ENCODE measurements at places on chromosomes 6 and 20.
A peak's percentile ranks its signal among the peaks of the same experiment; 100 is the strongest.

DNA sequence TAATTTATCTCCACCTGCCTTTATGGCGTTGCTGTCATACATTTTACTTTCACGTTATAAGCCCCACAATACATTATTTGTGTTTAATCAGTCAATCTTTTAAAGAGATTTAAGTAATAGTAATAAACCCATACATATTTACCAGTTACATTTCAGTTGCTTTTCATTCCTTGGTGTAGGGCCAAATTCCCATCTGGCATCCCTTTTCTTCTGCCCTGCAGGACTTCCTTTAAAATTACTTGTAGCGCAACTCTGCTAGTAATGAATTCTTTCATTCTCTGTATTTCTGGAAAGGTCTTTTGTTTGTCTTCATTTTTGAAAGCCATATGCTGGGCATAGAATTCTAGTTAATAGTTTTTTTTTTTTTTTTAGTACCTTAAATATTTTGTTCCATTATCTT, 24.9 kb downstream of the ZNF334 start:
- DNase-seq = no peak

GRCh38 chr6:89610149-89610642, 28.4 kb downstream of the LYRM2 start:
- peak; percentile 90 for DNase-seq

GRCh38 chr6:135819665-135820064, 31.8 kb upstream of the PDE7B start:
- no peak for DNase-seq

DNA sequence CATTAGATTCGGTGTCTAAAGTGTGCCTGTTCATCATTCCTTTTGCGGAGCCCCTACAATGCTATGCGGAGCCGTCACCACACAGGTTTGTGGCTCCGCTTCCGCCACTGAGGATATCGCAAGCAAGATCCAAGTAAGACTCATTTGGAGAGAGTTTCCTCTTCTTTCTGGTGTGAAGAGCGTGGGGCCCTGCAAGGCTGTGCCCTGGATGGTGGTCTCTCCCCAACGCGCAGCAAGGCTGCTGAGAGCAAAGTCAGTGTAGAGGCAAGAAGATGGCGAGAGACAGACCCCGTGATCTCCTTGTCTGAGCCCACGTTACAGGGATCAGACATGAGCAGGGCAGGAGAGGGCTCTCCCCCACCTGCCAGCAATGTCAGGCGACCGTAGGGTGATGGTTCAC, 96.3 kb upstream of the AFDN start:
- no peak for DNase-seq

DNA sequence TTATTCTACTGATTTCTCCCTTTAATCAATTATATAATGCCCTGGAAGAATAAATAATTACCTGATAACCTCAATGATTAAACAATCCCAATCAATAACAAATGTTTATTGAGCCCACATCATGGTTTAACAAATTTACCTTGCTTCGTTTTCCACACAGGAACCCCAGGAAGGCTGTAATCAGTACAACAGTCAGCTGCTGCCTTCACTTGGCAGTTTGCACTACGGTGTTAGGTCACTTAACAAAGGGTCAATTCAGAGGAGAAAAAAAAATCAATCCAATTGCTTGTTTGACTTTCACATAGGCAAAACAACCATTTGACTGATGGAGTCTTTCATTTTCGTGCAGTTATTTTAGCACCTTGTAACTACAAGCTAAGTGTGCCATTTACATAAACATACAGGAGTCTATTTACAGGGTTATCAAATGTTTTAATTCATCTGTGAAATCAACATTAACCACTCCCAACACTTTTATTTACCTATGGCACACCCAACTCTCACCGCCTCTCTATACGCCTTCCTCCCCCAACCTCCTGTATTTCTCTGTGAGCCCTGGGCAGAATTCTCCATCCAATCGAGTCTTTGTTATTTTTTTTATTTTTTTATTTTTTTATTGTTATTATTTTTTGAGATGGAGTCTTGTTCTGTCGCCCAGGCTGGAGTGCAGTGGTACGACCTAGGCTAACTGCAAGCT, 140.4 kb upstream of the TAB2 start:
- DNase-seq = no peak

- no peak for DNase-seq
These were observed 26.9 kb downstream of the AKIRIN2 start for GRCh38 chr6:87675004-87675681.

DNA sequence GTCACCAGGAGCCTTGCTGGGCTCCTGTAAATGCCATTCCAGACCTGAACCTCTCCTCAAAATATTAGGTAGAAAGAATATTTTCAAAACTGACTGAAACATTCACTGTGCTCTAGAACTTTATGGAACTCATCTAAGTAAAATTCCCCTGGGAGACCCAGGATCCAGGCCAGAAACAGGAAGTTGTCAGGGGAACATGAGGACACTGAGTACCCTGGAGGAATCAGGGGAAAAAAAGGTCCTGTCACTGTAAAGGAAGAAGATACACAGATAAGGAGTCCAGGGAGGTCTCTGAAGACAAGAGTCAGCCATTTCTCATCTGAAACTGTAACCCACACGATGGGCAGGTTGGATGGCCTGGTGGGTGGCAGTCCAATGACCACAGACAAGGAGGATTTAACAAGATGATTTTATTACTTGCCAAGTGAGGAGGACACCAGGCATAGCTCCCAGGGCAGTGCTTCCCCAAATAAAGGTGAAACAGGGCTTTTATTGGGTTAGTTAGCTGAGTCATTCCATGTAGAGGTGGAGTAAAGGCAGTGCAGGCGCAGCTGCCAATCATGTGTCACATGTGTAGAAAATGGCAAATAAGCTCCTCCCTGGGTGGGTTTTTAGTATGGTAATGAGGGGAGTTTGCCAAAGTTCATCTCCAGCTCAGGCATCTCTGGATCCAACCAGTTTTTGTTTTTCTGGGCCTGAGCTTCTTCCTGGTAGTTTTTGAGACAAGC, 138.5 kb downstream of the RCAN2 start:
- no peak for DNase-seq

GRCh38 chr6:169185011-169185521, 68.6 kb downstream of the THBS2 start:
- DNase-seq = no peak

- no peak for DNase-seq
These were observed 401.6 kb upstream of the RUNX2 start for GRCh38 chr6:44926556-44926955.

- peak; percentile 95 for DNase-seq
These were observed at the start of gene PRR3 for GRCh38 chr6:30556906-30557682. TSS of gene PRR3 (plus strand) at chr6:30557295. CDS start at chr6:30557345, 50 bp downstream.

DNA sequence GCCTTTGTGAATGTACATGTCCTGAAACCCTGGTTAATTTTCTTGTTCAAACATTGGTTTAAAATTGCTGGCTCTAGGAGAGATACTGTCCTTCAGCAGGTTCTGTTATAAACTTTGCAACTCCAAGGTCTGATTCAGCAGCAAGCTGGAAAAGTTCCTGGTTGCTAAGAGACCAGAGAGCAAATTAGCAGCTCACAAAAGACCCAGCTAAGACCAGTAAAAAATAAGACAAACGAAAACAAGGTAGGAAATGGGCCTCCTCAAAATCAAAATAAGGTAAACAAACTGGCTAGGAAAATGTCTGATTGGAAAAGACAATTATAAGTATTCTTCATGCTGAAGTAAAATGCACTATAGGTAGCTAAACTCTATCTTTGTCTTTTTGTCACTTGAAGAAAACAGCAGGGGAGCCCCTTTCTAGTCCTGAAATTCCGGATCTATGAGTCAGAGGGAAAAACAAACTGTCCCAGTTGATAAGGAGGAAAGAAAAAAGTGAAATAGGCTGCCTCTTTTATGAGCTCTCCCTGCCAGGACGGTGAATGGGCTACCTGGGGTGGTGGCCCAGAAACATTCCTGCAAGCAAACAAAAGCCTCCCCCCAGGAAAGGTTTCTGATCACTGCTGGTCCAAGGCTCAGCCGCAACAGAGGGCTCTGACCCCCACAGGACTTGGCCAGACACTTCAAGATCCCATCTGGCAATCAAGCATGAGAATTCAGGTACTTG, 41.6 kb downstream of the UNC5CL start:
- peak; percentile 27 for DNase-seq

DNA sequence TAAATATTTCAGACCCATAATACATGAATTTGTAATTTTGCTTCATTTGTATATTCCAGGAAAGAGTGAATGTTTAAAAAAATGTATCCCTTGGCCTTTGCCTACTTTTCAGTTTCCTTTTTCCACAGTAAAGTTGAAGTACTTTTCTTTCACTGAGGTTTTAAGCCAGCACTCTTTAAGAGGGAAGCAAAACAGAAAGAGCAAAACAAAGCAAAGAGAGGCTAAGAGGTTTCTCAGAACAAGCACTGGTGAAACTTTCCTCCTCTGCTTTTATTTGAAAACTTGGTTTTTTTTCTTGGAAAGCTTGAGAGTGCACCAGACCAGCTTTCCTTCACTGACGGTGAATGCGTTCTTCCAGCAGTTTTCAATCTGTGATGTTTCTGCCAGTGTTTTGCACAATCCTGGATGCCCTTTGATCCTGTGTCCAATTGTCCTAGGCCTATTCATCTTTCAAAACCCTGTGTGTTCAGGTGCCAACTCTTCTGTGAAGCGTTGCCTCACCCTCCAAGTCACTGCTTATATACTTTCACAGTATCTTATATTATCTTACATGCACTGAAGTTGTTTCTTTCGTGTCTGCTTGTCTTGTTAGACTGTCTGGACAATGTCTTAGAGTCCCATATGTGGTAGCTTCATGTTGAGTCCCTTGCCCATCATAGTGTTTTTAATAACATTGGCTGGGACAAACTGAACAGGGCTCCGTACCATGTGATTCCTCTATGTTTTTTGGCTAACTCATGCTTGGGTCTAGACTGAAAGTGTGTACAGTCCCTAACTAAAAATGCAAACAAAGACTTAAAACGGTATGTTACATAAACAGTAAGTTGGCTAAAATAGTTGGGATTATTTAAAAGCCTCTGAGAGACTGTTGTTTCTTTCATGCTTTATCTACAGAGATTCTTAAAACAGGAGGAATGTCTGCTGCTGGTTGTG, 1.9 kb downstream of the RNF217 start:
- no peak for DNase-seq
